ENCODE measurements at places on chromosomes 3 and 15.

GRCh38 chr15:71333839-71334238 lies 218.6 kb downstream of the THSD4 start:
- no peak for DNase-seq

- DNase-seq = no peak
Observed at GRCh38 chr3:67450153-67450552, 204.3 kb downstream of the SUCLG2 start.

- no peak for DNase-seq
Observed at GRCh38 chr3:151639418-151639740, 94.3 kb upstream of the AADACL2 start.

DNA sequence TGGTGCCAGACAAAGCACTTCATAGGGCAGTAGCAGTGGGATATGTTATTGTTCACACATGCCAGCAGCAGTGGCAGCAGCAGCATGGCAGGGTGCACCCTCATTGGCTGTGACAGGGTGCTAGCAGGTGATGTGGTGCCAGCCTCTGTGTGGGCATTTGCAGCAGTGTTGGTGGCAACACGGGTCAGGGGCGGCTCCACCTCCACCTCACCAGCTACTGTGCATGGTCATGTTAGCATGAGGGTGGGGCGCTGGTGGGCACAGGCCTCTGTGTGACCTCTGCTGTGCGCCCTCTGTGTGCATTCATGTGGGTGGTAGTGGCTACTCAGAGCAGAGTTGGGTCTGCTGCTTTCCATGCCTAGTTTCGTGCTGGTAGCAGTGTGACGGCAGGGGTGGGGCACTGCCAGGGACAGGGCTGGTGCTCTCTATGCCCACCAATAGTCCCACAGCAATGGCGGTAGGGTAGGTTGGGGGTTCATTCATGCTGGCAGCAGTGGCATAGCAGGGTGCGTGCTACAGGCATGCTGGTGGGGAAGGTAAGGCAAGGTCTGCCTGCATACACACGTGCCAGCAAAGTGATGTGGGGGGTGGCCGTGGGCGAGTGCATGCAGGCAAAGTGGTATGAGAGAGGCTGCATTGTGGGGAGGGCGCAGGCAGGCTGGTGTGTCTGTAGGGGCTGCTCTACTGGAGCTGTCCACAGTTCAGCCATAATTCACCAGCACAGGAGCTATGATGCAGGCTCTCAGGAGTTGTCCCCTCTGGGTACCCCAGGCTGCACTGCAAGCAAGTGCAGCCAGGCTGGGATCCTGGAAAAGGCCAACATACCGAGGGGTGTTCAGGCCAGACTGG lies 402.7 kb downstream of the GRM7 start:
- DNase-seq = no peak

DNA sequence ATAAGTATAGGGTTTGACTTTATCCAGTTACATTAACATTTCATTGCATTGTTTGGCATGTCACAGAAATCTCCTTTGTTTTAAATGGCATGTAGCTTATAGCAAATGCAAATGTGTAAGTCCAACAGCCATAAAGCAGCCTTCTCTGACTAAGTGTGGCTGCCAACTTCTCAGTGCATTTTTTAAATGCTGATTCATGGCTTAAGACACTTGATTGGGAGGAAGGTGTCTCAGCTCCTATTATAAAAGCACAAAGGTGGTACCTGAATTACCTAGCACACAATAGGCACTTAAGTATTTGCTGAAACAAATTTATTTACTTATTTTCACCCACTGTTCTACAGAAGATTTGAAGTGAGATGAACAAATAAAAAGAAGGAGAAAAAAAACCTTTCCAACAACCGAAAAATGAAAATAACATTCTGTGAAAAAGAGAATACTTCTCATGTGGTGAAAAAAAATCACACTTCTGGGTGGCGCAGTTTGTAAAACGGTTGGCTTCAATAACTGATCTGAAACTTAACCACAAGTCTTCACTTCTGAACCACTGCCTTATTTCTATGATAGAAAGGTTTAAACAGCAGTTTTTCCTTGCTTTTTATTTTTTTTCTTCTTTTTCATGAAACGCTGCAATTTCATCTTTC lies 105.5 kb upstream of the ICE2 start:
- DNase-seq = peak; percentile 53

- no peak for DNase-seq
Observed at GRCh38 chr3:65158023-65158422, 470.2 kb upstream of the ADAMTS9 start.

DNA sequence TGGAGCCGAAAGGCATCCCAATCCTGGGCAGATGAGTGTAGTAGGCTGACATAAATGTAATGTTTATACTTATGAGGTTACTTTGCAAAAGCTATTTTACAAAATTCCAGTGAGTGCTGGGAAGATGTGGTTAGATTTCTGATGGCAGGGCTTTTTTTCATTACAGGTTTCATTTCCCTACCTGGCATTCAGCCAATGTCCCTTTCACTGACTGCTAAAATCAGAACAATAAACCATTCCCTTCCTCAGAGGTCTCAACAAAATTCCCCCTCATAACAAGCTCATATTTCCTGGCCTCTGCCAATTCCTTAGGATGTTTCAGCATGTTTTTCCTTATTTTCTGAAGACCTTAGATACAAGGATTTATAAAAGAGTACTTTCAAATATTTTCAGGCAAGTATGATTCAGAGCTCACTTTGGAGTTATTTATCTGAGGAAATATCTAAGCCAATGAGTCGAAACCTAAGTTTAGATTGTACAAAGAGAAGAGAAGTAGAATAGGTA lies 40.9 kb upstream of the CCDC80 start:
- DNase-seq = no peak

DNA sequence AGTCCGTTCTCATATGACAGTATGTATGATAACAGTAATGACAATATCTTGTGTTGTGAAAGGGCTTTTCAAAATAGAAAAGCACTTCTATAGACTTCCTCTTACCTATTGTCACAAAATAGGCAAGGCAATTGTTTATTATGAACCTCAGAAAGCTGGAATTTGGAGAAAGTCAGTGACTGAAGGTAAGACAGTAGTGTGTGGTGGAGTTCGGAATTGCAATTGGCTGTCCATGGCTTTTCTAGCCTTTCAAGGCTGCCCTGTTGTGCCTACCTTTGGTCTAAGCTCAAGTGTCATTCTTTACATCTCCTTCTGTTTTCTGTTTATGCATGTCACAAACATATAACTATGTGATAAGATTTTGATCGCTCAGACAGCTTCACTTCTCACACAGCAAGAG lies 219.3 kb upstream of the NR2E3 start:
- no peak for DNase-seq

GRCh38 chr15:40495516-40495915 lies 24.7 kb downstream of the CHST14 start:
- no peak for DNase-seq

- no peak for DNase-seq
Observed at GRCh38 chr3:194072097-194072428, 63.9 kb upstream of the HES1 start.

DNA sequence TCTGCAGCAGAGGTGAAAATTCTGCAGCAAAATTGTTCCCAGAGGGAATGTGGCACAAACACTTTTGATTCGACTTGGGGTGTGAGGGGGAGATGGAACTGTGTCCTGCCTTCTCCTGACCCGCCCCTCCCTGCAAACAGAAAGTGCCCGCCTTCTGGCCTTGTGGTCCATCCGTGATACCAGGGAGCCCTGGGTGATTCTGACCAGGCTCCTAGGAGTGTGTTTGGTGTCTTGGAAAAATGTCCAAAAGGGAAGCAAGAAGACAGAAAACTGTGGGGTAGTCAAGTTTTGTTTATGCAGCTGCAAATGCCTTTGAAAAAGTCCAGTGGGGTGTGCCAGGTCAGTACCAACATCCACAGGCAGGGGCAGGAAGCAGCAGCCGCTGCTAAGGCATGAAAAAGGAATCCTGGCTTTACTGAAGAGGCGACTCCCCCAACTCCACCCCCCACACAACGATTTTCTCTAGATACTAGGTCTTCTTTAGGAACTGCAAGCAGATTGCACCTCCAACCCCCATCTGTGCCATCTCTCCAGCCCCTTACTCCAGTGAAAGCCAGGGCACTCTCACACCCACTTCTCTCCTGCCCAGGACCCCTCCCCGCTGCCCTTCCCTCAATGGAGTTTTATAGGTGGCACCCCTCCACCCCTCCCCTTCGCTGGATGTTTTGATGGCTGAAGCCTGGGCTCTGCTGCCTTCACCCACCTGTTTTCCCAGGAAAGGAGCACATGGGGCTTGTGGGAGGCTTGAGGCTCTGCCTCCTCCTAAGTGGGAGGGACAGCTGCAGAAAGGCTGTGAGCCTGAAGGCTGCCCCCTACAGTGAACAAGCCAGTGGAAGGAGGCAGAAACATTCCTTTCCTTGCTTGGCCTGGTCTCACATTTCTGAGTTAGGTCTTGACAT lies 82.4 kb upstream of the HERC1 start:
- DNase-seq = no peak

GRCh38 chr15:89346516-89347231 lies 12.1 kb upstream of the POLG start:
- no peak for DNase-seq

DNA sequence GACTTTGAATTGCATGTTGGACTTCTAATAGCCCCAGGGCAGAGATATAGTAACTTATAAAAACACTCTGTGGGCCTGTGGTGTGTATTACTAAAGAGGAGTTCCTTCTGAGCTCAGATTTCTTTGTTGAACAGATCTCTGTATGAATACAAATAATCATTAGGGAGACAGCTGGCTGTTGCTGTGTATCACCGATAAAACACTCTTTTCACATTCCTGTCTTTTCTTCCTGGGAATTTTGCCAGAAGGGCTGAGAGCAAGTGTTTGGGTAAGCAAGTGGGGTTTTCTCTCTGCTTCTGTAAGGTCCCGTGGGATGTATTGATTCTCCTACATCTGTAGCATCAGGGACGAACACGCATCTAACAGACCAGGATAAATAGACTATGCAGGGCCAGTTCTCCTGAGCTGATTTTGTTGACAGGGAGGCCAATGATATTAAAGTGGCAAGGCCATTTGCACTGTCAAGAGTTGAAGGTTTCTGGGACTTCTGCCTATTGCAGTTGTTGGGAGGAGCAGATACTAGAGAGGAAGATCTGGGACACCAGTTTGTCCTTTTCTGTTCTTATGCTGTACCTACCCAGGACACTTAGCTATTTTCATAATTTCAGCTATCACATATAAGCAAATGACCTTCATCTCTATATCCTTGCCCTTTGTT lies 225.9 kb upstream of the CD96 start:
- no peak for DNase-seq

GRCh38 chr15:48447657-48448056 lies 116.4 kb downstream of the DUT start:
- DNase-seq = no peak

DNA sequence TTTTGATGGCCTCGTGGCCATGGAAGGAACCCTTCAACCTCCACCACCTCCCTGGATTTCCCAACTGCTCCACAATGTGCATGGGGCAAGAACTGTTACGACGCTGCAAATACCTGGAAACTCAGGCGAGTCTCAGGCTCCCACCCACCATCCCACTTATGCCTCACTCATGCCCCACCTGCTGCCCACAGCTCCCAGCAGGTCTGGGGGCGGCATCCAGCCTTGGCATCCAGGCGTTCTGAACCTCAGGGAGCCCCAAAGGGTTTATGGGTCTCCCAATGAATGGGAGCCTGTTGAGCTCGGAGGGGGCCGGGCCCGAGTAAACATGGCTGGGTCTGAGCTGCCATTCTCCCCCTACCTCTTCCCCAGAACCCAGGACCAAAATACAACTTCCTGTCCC lies 2.0 kb upstream of the PTH1R start:
- DNase-seq = no peak

- no peak for DNase-seq
Observed at GRCh38 chr3:159234306-159234705, 432.5 kb downstream of the MFSD1 start.

DNA sequence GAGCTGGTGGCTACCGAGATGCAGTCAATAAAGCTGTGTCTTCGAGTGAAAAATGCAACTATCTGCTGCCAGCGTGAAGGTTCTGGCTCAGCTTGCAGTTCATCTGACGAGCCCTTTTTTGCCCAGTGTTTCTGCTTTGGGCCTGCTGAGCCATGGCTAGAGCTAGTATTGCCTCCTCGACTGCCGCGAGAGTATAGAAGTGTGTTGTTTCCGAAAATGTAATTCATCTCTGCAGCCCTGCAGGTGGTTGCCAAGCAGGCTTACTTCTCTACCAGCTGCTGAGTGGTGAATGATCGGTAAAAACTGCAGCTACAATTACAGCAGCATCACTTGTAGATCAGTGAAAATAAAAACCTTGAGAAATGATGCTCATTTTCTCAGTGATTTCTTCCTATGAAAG lies 114.8 kb downstream of the DLG1 start:
- DNase-seq = no peak

DNA sequence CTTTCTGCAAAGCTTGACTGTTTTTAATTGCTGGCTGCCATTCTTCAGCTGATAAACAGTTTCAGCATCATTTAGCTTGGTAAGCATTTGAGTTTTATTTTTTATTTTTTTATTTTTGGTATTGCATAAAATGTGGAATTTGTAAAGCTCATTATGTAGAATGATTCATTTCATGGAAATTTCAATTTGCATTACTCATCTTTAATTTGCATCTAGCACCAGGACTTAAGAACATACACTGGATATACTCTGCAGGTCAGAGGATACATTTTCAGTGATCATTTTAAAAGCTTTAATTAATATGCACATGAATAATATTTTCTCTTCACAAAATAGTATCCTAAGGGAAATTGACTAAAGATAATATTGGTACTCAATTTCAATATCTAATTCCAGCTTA lies 732.4 kb upstream of the BCHE start:
- no peak for DNase-seq

GRCh38 chr3:32630266-32630665 lies 54.7 kb upstream of the CNOT10 start:
- no peak for DNase-seq

DNA sequence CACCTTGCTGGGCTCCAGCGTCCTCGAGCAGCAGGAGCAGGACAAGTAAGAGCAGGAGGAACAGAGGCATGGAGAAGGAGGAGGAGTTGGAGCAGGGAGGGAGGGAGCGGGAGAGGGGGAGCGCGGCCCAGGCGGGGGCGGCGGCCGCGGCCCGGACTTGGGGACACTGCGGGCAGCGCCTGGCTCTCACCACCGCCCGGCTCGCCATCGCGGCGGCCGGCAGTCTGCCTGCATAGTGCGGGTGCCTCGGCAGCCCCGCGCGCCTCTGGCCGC lies 440 bp downstream of the DCBLD2 start:
- no peak for DNase-seq

GRCh38 chr3:5004319-5005152 lies 25.3 kb downstream of the BHLHE40 start:
- no peak for DNase-seq

- DNase-seq = no peak
Observed at GRCh38 chr3:55524565-55525244, 37.6 kb upstream of the WNT5A start.

- DNase-seq = no peak
Observed at GRCh38 chr3:160856450-160856849, 100.4 kb downstream of the PPM1L start.

- DNase-seq = no peak
Observed at GRCh38 chr3:127787071-127787490, 35.2 kb downstream of the MGLL start.

- DNase-seq = no peak
Observed at GRCh38 chr3:44339181-44340057, 853 bp downstream of the TCAIM start.

GRCh38 chr3:47469616-47470015 lies 6.1 kb downstream of the SCAP start:
- DNase-seq = no peak

GRCh38 chr3:109900783-109901182 lies 563.4 kb upstream of the DPPA4 start:
- DNase-seq = no peak
